SJSA1 (cell line): ENCODE measurements at places on chromosomes 1 and 21.

DNA sequence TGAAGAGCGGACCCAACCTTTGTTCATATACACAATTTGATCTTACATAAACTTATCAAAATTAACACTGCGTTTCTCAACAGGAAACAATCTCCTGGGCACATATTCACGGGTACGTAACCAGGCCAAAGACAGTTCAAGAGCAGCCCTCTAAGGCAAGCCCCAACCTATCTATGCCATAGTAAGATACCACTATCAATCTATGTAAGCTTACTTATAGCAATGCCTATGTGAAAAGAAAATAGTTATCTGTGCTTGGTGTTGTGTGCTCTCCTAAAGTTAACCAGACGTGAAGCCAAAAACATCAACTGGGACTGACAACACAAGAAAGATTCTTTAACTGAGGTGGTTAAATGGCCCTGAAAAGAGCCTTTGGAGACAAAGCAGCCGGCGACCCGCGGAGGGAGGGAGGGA lies 49.4 kb upstream of the BOLA1 start:
- peak; percentile 26 for DNase-seq

DNA sequence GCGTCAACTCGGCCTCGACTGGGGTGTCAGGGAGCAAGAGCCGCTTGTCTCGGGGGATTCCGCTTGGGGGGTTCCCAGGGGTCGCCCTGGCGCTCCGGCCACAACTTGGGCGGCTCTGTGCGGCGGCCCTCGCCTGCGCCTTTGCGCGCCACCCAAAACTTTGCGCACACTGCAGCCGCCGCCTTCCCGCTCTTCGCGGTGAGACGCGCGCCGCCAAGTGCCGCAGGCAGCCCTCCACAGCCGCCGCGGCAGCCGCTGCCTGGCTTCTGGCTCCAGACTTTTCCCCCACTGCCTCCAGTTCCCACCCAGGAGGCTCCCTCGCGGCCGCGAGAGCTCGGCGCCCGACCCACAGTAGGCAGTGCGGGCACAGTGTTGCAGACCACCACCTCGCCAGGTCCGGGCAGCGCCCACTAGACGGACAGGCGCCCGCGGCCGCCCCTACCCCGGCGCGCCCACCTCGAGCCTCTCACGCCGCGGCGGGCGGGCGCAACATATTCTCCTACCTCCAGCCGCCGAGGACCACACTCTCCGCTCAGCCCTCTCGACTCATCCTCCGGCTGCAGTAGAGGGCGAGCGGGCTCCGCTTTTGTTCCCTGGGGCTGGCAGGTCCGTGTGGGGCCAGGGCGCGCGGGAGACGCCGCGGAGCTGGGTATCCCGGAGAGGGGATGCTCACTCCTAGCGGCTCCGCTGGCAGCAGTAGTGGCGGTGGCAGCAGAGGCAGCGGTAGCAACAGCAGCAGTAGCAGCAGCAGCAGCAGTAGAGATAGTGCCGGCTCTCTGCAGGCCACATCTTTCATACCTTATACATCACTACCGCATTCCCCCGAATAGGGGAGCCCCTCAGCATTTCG lies 296.6 kb downstream of the OMA1 start:
- peak; percentile 12 for DNase-seq

GRCh38 chr21:14737284-14737691 lies 191.2 kb upstream of the SAMSN1 start:
- DNase-seq, result no peak

DNA sequence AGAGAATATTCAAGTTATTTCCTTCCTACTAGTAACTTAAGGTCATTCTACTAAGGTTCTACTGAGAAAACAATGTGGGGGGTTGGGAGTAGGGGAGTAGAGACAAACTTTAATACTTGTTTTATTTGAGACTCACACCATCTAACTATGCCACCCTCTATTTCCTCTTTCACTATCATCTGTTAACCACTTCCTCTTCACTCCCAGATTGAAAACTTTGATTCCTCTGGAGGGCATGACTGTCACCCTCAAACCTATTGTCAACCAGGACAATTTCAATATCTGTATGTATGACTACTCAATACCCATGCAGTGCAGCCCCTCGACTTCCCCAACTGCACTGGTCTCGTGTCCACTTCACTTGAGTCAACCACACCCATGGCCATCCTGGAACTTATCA lies 165.6 kb upstream of the POGK start:
- no peak for DNase-seq

DNA sequence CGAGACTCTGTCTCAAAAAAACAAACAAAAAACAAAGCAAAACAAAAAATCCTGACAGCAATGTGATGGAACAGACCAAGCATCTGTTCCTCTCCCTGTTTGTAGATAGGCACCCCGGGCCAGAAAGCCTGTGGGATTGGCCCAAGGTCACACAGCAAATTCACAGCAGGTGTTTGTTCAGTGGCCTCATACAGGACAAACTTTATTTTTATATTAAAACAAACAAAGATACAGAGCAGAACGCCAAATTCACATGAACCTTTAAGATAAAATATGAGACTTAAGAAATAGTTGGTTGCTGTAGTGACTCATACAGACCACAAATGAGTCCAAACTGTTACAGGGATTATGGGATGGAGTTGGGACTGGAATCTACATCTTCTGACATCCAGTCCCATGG lies 2.3 kb upstream of the CELA2A start:
- peak; percentile 48 for DNase-seq

- no peak for DNase-seq
These were observed at the start of gene RNF223 for GRCh38 chr1:1073743-1074587. RNF223 (minus strand) TSS chr1:1074306; CDS start chr1:1072566, 1,740 bp downstream.
